ENCODE measurements at places on chromosomes 12 and 14.

GRCh38 chr14:101780887-101781239 lies 19.4 kb downstream of the PPP2R5C start:
- DNase-seq: no peak
- no peak overlapping the region for H3K4me3 ChIP-seq
- peaks cover 25% of the 10 kb centered on the region for H3K27me3 ChIP-seq

- no peak overlapping the region for H3K27ac ChIP-seq
- DNase-seq: no peak
- no peaks in the 10 kb centered on the region for H3K4me1 ChIP-seq
Measured at GRCh38 chr14:92259613-92260357, 63.2 kb upstream of the SLC24A4 start.

GRCh38 chr12:132783917-132784531 lies 22.4 kb upstream of the ANKLE2 start:
- no peaks in the 10 kb centered on the region for H3K27me3 ChIP-seq
- H3K4me1 ChIP-seq: no peaks in the 10 kb centered on the region
- H3K4me3 ChIP-seq: no peak overlapping the region
- H3K27ac ChIP-seq: no peak overlapping the region
- DNase-seq: no peak

DNA sequence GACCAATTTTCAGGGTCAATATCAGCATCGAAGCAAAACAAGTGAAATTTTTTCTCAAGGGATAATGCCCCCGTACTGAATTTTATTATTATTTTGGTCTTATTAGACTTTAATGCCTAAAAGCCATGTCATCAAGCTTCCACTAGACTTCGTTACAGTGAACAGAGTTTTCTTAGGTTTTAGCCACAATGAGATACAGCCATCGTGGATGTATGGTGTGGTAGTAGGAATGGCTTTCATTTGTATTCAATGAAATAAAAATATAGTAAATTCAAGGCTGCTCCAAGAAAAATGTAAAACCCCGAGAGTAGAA lies 11.7 kb downstream of the TAOK3 start:
- peak overlapping the region; percentile 68 for H3K27ac ChIP-seq
- no peaks in the 10 kb centered on the region for H3K27me3 ChIP-seq
- DNase-seq: no peak
- peaks cover 13% of the 10 kb centered on the region for H3K4me1 ChIP-seq
- H3K4me3 ChIP-seq: peak overlapping the region; percentile 17

DNA sequence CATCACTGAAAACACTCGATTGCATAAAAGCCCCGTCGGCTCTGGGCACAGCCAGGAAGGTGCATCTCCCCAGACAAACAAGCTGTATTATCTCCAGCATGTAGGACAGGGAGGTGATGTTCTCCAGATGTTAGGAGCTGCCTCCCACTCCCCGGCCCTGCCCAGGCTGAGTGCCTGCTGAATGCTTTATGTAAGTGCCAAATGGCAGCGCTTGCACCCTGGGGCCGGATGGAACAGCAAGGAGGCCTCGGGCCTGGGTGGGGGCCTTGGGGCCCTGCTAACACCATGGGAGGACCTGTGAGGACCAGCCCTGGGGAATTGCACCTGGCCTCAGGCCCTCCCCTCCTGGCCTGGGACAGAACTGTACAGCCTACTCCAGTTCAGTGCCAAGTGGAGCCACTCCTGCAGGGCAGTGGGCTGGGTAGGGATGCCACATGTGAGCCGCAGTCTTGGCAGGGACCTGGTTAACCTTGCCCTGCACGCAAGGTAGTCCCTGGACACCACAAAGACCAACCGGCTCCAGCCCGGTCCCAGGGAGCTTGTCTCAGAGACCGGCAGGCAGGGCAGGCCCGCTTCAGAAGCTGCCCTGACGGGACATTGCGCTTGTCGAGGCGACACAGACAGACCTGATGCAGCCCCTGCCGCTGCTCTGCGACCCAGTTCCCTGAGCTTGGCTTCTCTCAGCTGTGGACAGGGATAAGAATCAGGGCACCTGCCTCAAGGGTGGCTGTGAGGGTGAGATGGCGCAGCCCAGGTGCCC lies 35.3 kb upstream of the PPP1R13B start:
- DNase-seq: no peak
- H3K4me1 ChIP-seq: peaks cover 15% of the 10 kb centered on the region
- H3K27me3 ChIP-seq: peaks cover 13% of the 10 kb centered on the region
- H3K36me3 ChIP-seq: no peaks in the 10 kb centered on the region

DNA sequence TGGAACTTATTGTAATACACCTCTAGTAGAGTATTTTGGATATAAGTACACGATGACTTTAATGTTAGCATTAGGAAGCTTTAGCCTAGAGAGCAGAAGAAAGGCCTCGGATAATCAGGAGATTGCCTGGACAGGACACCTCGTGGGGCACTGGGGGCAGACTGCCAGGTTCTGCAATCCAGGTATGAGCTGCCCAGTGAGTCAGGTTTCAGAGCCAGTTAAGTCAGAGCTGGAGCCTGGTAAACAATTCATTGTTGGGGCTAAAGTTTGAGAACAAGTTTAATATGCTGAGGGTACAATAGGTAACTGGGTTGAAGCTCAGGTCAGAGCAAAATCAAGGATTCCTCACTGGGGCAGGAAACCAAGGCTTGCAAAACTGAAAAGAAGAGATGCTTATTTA lies 107.4 kb downstream of the RERGL start:
- no peak for DNase-seq
- H3K36me3 ChIP-seq: no peaks in the 10 kb centered on the region
- no peaks in the 10 kb centered on the region for H3K27me3 ChIP-seq
- H3K27ac ChIP-seq: no peak overlapping the region
- H3K4me1 ChIP-seq: no peaks in the 10 kb centered on the region
- H3K4me3 ChIP-seq: no peak overlapping the region

GRCh38 chr12:72031066-72031465 lies 92.4 kb downstream of the TPH2 start:
- no peaks in the 10 kb centered on the region for H3K36me3 ChIP-seq
- no peaks in the 10 kb centered on the region for H3K4me1 ChIP-seq
- H3K4me3 ChIP-seq: no peak overlapping the region
- H3K27me3 ChIP-seq: no peaks in the 10 kb centered on the region

DNA sequence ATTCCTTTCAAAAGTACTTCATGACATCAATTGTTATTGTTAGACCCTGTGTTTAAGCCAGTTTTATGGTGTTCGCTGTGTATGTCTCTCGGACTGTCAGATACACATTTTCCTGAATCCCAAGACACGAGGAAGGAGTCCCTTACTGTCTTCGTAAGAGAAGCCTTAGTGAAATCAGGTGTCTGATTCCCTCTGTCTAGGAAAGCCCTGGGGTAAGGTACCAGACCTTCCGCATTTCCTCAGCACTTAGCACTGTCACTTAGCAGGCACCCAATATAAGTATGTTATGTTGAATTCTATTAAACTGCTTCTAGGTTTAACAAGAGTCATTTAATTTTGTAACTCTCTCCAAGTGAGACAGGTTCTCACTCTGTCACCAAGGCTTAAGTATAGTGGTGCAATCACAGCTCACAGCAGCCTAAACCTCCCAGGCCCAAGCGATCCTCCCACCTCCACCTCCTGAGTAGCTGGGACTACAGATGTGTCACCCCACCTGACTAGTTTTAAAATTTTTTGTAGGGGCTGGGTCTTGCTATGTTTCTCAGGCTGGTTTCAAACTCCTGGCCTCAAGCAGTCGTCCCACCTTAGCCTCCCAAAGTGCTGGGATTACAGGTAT lies 111.0 kb downstream of the BBS10 start:
- peaks cover 27% of the 10 kb centered on the region for H3K4me1 ChIP-seq
- H3K27me3 ChIP-seq: no peaks in the 10 kb centered on the region
- no peak overlapping the region for H3K4me3 ChIP-seq

GRCh38 chr12:91732086-91732485 lies 413.6 kb downstream of the BTG1 start:
- no peak overlapping the region for H3K4me3 ChIP-seq
- no peak overlapping the region for H3K27ac ChIP-seq
- H3K27me3 ChIP-seq: no peaks in the 10 kb centered on the region
- no peaks in the 10 kb centered on the region for H3K36me3 ChIP-seq

- H3K27me3 ChIP-seq: no peaks in the 10 kb centered on the region
- no peaks in the 10 kb centered on the region for H3K36me3 ChIP-seq
- DNase-seq: peak; percentile 70
- H3K27ac ChIP-seq: no peak overlapping the region
- H3K4me1 ChIP-seq: peaks cover 3% of the 10 kb centered on the region
- no peak overlapping the region for H3K4me3 ChIP-seq
Measured at GRCh38 chr12:59149995-59150642, 229.8 kb upstream of the LRIG3 start.

DNA sequence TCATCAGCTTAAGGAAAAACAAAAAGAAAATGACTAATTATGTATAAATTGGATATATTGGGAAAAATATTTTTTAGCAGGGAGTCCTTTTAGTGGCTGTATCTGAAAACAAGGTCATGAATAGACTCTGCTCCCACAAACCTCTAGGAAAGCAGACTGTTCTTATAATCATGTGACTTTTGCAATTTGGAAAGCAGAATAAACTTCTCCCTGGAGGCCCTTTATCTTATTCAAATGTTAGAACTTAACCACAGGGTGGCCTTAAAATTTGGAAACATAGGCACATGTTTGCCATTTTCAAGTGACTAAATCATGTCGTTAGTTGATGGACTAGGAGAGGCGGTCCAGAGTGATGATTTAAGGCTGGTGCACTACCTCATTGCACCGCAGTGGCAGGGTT lies 196.6 kb upstream of the KRR1 start:
- H3K4me1 ChIP-seq: peaks cover 23% of the 10 kb centered on the region
- no peak overlapping the region for H3K4me3 ChIP-seq
- no peak for DNase-seq

- H3K4me3 ChIP-seq: no peak overlapping the region
- no peak overlapping the region for H3K27ac ChIP-seq
- H3K4me1 ChIP-seq: no peaks in the 10 kb centered on the region
- H3K27me3 ChIP-seq: peaks cover 2% of the 10 kb centered on the region
Measured at GRCh38 chr12:13030541-13031291, 13.5 kb upstream of the FAM234B start.

GRCh38 chr12:17204289-17205054 lies 598.5 kb upstream of the LMO3 start:
- DNase-seq: no peak
- H3K27ac ChIP-seq: no peak overlapping the region
- H3K4me3 ChIP-seq: no peak overlapping the region
- H3K36me3 ChIP-seq: no peaks in the 10 kb centered on the region
- no peaks in the 10 kb centered on the region for H3K27me3 ChIP-seq

GRCh38 chr12:93127582-93128331 lies 198.7 kb upstream of the EEA1 start:
- H3K27ac ChIP-seq: no peak overlapping the region
- peak; percentile 70 for DNase-seq
- no peaks in the 10 kb centered on the region for H3K27me3 ChIP-seq
- H3K4me1 ChIP-seq: peaks cover 1% of the 10 kb centered on the region

DNA sequence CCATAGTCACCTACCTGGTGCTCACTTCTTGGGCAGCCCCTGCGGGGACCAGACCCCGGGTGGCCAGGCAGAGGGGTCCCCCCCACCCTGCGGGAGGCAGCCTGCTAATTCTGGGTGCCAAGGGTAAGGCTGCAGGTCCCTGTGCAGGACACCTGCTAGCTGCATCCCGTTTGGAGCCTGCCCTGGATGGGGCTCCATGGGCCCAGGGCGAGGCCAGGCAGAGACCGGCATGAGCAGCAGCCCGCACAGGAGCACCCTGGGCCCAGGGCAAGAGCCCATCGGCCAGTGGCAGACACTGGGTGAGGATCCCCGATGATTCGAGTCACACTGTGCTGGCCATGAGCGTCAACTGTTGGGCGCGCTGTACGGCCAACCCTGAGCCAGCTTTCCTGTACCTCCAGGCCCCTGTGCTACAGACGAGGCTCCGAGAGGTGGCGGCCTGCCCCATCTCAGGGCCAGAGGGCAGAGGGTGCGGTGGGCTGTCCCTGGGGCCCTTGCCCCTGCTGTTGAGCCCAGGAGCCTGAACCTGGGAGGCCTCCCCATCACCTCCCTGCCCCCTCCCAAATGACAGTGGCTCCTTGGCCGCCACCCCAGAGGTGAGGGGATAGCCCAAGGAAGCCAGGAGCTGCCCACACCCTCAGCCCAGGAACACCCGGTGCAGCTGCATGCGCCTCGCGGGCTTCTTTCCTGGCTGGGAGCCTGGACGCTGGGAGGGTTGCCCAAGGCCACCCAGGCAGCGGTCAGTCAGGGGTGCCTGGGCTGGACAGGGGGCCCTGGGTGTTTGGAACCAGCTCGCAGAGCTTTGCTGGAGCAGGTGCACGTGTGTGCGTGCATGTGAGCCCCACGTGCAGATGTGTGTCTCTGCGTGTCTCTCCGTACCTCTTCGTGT lies 47.7 kb downstream of the CYP46A1 start:
- H3K4me3 ChIP-seq: no peak overlapping the region
- no peaks in the 10 kb centered on the region for H3K36me3 ChIP-seq
- no peak overlapping the region for H3K27ac ChIP-seq

Measured in astrocyte (in vitro differentiated cells and primary cell).